HFFc6 (cell line): ENCODE measurements at places on chromosomes 7 and 10. TPM values are rescaled to one million over a fixed set of nuclear protein-coding genes. Genes with fewer than 3 reads are reported as not detected.

Gene THSD7A
- total RNA-seq: not detected in 3 replicates

Gene MOGAT3
- not detected in 3 replicates for total RNA-seq

Gene PCDH15
- not detected in 3 replicates for total RNA-seq

Gene KIAA1217
- total RNA-seq: 1.6 to 1.9 TPM (median 1.9 TPM) in 3 replicates

Gene PLEKHA8
- total RNA-seq: 9.3 to 11.2 TPM (median 9.9 TPM) in 3 replicates

Gene WDR37
- 17.4 to 19.4 TPM (median 18.8 TPM) in 3 replicates for total RNA-seq

Gene CNNM1
- total RNA-seq: 3.1 to 4.6 TPM (median 4.0 TPM) in 3 replicates

Gene ATG9B
- total RNA-seq: 0.33 to 0.47 TPM in 2 of 3 replicates, not detected in the other

Gene RAB11FIP2
- 14.9 to 17.1 TPM (median 16.2 TPM) in 3 replicates for total RNA-seq

Gene IFIT1B
- total RNA-seq: not detected in 3 replicates

Gene SLC26A5
- not detected in 3 replicates for total RNA-seq

Gene SLC13A4
- 0.32 to 1.2 TPM (median 0.33 TPM) in 3 replicates for total RNA-seq

Gene EEPD1
- total RNA-seq: 0.95 to 1.5 TPM (median 1.4 TPM) in 3 replicates

Gene LIPM
- total RNA-seq: not detected in 3 replicates

Gene ELAPOR2
- total RNA-seq: 0.11 TPM in 1 of 3 replicates, not detected in the others

Gene HTR5A
- not detected in 3 replicates for total RNA-seq

Gene DHTKD1
- 10.8 to 13.6 TPM (median 12.5 TPM) in 3 replicates for total RNA-seq

Gene STRIP2
- 2.2 to 2.9 TPM (median 2.2 TPM) in 3 replicates for total RNA-seq

Gene GNAI1
- 53.3 to 71.1 TPM (median 70.9 TPM) in 3 replicates for total RNA-seq

Gene CREB5
- 0.46 to 1.2 TPM (median 0.75 TPM) in 3 replicates for total RNA-seq

Gene SLC26A3
- total RNA-seq: not detected in 3 replicates

Gene SRRM3
- 0.12 TPM in 1 of 3 replicates, not detected in the others for total RNA-seq

Gene LEP
- not detected in 3 replicates for total RNA-seq

Gene ATOH7
- total RNA-seq: not detected in 3 replicates

Gene LRGUK
- not detected in 2 replicates for total RNA-seq

Gene PRRT4
- total RNA-seq: not detected in 3 replicates

Gene ARHGEF35
- not detected in 3 replicates for total RNA-seq

Gene LGI1
- total RNA-seq: not detected in 3 replicates

Gene MMRN2
- 0.57 and 1.00 TPM in 2 replicates for total RNA-seq

Gene VCL
- total RNA-seq: 345 to 404 TPM (median 394 TPM) in 3 replicates

Gene PDSS1
- 6.9 to 10.5 TPM (median 8.6 TPM) in 3 replicates for total RNA-seq

Gene SUN1
- total RNA-seq: 59.4 to 69.8 TPM (median 64.2 TPM) in 3 replicates

Gene TEX47
- not detected in 3 replicates for total RNA-seq

Gene NME8
- not detected in 3 replicates for total RNA-seq

Gene AGBL3
- total RNA-seq: 0.63 and 0.94 TPM in 2 replicates

Gene HABP2
- not detected in 3 replicates for total RNA-seq

Gene HOXA9
- 26.6 to 36.8 TPM (median 32.8 TPM) in 3 replicates for total RNA-seq

Gene ASB15
- total RNA-seq: not detected in 3 replicates

Gene SPAM1
- not detected in 3 replicates for total RNA-seq

Gene ZNF804B
- not detected in 3 replicates for total RNA-seq
